Heart left ventricle (tissue), 16 donors: ENCODE measurements at places on chromosomes 2 and 18. TPM values are rescaled to one million over a fixed set of nuclear protein-coding genes. Genes with fewer than 3 reads are reported as not detected.

The KLHL41 gene
- total RNA-seq = 103 TPM

The SLC9A2 gene
- 0.09 TPM for total RNA-seq

The TFCP2L1 gene
- 0.25 TPM for total RNA-seq

The CAPN13 gene
- not detected for total RNA-seq

The CD8A gene
- 0.35 TPM for total RNA-seq

- peak; percentile 9 for DNase-seq
Measured at GRCh38 chr2:168912901-168913369, 11.8 kb downstream of the G6PC2 start.

GRCh38 chr18:47215554-47216138 lies 35.8 kb downstream of the SKOR2 start:
- no peak for DNase-seq

DNA sequence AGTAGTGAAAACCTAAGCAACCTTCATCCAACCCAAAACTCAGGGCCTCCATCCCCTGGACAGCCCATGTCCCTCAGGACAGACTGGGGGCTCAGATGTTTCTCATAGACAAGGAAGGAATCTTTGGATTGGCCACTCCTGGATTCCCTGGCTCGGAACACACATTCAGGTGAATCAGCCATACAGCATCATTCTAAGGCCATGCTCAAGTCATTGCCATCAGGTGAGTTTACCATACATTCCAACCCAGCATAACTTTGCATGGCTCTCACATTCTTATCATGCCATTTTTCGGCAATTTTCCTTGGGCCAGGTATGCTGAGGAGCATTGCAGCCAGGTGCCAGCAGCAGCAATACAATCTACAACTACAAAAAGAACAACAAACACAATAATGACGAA lies 34.6 kb upstream of the SERPINE2 start:
- no peak for DNase-seq

GRCh38 chr2:128108166-128108565 lies 17.2 kb downstream of the UGGT1 start:
- DNase-seq = no peak

GRCh38 chr2:10619643-10620042 lies 70.1 kb downstream of the NOL10 start:
- no peak for DNase-seq

DNA sequence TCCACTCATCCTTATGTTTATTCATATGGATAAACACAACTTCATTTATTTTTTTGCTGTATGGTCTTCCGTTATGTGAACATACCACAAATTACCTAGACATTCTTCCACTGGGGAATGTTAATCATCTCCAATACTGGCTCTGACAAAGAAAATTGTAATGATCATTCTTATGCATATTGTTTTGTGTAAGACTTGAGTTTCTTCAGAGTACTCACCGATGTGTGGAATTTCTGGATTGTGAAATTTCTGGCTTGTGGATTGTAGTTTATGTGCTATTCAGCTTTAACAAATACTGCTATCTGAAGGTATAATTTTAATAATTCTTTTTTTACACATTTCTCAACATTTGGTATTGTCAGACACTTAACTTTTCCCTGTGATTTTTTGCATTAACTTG lies 212.2 kb upstream of the THUMPD2 start:
- no peak for DNase-seq

DNA sequence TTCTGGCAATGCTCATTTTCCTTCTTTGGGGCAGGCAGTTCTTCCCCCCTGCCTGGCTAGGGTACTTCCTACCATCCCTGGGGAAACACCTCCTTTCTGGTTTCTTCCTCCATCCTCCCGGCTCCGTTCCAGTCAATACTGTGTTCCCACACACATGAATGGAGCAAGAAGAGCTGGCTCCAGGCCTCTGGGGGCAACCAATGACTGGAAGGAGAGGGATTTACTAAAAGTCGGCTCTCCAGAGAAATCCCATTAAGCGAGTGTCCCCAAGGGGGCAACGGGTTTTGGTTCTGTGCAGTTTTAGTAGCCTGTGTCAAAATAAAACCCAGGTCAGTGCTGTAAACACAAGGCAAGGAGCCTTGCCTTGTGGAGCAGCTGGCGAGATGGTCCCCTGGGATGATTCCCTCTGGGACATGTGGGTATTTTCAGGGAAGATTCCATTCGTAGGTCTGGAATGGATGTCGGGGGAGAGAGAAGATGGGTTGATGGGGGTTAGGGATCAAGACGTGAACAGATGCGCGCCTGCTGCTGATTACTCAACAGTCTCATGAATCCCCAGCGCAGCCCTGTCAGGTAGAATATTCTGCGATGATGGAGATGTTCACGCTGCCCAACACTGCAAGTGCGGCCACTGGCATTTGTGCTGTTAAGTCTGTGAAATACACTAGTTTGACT lies 32.0 kb downstream of the EMILIN2 start:
- no peak for DNase-seq

DNA sequence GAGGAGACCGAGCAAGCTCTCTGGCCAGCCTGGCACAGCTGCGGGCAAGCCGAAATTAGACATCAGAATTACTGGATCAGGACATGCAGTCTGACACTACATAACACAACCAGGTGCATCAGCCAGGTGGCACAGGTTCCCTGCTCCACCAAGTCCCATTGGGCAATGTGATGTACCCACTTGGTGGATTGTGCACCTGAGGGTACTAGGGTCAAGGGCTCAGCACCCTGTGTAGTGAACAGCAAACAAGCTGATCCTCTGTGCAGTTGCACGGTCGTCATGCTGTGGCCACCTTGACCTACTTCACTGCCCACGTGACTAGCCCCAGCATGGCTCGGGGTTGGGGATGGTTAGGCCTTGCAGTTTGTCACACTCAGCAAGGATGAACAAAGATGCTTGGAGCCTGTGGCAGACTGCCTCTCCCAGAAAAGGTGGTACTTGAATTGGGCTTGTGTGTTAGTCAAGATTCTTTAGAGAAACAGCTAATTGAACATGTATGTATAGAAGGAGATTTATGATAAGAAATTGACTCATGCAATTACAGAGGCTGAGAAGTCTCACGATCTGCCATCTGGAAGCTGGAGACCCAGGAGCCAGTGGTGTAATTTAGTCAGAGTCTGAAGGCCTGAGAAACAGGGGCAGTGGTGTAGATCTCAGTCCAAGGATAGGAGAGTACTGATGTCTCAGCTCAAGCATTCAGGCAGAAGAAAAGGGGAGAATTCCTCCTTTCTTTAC lies 71.4 kb upstream of the TMEM87B start:
- DNase-seq = no peak

DNA sequence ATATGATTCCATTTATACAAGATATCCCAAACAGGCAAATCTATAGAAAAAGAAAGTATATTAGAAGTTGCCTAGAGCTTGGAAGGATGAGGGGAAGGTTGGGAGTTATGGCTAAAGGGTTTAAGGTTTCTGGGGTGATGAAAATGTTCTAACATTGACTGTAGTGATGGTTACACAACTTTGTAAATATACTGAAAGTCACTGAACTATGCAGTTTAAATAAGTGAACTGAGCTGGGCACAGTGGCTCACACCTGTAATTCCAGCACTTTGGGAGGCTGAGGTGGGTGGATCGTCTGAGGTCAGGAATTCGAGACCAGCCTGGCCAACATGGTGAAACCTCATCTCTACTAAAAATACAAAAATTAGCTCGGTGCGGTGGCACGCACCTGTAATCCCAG lies 91.5 kb downstream of the ATAD2B start:
- no peak for DNase-seq

GRCh38 chr18:10188971-10189810 lies 265.2 kb upstream of the APCDD1 start:
- peak; percentile 56 for DNase-seq

DNA sequence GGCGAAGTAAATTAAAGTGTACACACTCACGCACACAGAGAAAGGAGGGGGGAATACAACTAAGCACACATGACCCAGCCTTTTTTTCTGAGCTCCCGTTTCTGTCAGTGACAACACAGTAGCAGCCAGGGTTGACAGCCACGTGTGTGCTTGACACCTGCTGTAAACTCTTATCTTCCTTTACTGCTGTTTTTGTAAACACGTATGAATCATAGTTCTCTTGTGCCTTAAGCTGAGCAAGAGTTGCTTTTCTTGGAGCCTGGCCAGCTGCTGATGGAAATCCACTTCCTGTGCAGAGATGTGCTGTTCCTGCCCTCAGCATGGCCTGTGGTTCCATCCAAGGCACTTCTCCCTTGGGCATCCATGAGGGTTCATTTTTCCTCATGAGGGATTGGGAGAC lies 561.9 kb downstream of the GALR1 start:
- DNase-seq = no peak

- no peak for DNase-seq
Measured at GRCh38 chr2:201784563-201784962, 3.8 kb upstream of the ALS2 start.

DNA sequence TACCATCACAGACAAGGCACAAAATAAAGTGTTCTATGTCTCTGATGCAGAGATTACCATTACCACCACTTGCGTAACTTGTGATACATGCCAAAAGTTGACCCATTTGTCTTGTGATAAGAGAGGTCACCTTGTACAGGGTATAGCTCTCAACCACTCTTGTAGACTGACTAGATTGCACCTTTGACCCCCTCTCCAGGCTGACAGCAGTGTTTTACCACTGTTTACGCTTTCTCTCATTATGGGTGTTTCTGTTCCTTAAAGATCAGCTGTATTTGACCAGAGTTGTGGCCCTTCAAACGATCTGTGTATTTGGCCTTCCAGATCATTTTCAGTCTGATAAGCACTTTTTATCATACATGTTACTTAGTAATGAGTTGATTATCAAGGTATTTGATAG lies 215.7 kb upstream of the HNMT start:
- DNase-seq = no peak

- no peak for DNase-seq
Measured at GRCh38 chr2:15667809-15668556, 76.3 kb downstream of the DDX1 start.

- no peak for DNase-seq
Measured at GRCh38 chr2:228819701-228820100, 451.4 kb downstream of the PID1 start.

DNA sequence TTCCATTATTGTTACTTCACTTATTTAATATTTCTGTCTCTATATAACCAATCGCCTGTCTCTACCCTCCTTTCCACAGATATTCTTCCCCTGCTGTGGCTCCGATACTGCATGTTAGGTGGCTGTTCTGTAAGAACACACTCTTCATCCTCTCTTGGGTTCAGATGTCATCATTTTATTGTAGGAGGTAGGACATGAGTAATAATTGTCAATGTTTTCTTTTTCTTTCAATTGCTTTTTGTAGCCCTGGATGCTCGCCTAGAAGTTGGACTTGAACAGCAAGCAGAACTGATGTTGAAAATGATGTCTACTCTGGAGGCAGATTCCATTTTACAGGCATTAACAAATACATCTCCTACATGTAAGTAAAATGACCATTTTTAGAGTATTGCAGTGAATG lies 128.6 kb downstream of the BIRC6 start:
- DNase-seq = no peak

- no peak for DNase-seq
Measured at GRCh38 chr2:16261791-16262190, 321.4 kb downstream of the MYCN start.

- no peak for DNase-seq
Measured at GRCh38 chr2:225994748-225995405, 595.4 kb downstream of the NYAP2 start.

DNA sequence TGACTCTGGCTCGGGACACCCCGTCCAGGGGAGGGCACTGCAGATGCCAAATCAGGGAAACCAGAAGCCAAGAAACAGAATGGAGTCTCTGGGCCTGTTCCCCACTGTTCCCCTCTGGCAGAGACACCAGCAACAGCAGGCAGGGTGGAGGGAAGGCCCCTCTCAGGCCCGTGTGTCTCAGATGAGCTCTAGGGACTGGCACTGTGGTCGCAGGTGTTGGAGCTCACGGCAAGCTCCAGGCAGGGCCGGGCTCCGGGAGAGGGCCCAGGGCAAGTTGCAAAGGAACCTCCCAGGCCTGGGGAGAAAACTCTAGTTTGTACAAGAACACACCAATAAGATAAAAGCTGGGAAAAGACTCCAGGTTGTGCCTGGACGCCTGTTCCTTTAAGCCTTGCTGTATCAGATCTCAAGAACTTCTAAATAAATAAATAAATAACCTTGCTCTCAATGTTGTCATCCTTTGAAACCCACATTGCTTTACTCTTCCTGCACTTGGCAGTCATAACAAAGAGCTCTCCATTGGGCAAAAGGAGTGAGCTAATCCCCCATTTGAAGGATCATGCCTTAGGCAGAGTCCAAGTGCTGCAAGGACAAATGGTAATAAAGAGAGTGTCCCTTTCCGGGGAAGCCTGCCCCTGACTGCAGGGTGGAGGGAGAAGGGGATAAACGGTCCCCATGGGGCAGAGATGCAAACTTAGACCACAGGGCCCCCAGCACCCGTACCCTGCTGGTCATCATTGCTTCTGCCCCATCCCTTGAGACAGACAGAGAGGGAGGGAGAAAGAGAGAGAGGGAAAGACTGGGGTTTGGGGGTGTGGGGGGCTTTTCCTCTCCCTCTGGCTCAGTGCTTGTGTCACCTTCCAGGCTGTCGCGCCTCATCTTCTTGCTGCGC lies 33.3 kb downstream of the CNGA3 start:
- no peak for DNase-seq

DNA sequence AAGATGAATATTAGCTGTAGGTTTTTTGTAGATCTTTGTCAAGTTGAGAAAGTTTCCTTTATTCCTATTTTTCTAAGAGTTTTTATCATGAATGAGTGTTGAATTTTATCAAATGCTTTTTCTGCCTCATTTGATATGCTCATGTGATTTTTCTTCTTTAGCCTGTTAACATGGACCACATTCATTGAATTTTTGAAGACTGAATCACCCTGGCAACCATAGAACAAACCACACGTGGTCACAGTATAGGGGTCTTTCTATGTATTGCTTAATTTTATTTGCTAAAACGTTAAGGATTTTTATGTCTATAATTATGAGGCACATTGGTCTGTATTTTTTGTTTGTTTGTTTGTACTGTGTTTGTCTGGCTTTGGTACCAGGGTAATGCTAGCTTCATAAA lies 201.7 kb upstream of the CWC22 start:
- no peak for DNase-seq

DNA sequence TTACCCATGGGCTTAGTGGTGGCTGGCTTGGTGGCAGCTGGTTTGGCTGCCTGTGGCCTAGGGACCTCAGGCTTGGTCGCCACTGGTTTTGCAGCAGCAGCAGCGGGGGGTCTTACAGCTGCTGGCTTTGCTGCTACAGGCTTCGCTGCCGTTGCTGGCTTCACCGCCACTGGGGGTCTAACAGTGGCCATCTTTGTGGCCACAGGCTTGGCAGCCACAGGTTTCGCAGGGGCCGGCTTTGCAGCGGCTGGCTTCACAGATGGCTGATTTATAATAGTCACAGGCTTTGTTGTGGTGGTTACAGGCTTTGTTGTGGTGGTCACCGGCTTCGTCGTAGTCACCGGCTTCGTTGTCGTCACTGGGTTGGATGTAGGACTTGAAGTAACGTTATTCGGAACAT lies 77.8 kb downstream of the COL6A3 start:
- DNase-seq = no peak

- DNase-seq = no peak
Measured at GRCh38 chr2:177746358-177746757, 326.2 kb downstream of the PDE11A start.

GRCh38 chr2:22829791-22830190 lies 555.2 kb upstream of the KLHL29 start:
- no peak for DNase-seq
